Activated naive CD8-positive, alpha-beta T cell treated with anti-CD3 and anti-CD28 coated beads, Interleukin-2, amount 50 U/mL, for 24 hours (primary cell): ENCODE measurements at places on chromosomes 4 and X.

- peak; percentile 59 for DNase-seq
Observed at GRCh38 chrX:71492231-71493065, 40.5 kb upstream of the OGT start.

DNA sequence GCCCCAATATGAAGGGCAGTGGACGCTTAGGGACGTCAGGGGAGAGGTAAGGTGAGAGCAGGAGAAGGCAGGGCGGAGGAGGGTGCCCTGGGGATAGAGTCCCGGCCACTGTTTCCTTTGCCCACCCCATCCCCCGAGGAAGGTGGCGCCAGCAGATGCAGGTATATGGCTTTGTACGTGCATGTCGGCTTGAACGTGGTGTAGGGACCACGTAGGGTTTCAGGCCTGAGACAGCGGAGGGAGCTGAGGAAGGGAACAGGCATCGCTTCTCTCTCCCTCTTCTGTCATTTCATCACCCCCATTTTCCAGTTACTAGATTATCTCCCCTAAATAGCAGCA lies 97.9 kb downstream of the PHKA2 start:
- no peak for DNase-seq

GRCh38 chrX:130631011-130631410 lies 229.2 kb downstream of the RBMX2 start:
- DNase-seq = no peak

GRCh38 chr4:42673082-42673425 lies 16.1 kb upstream of the ATP8A1 start:
- peak; percentile 29 for DNase-seq

DNA sequence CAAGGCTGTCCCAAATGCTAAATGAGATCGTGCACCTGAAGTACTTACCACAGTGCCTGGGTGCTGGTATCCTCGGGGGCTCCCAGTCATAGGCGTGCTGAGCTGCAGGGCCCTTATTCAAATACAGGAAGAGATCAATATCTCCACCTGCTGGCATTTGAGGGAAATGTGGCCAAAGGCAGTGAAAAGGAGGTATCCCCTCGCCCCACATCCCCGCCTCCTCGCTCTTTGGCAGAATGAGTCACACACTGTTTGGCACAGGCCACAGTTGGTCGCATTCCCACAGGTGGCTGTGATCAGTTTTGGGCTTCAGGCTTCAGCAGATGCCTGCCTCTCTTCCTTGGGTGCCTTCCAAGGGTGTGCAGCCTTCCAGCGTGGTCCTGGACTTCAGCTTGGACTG lies 28.4 kb downstream of the ZNF185 start:
- DNase-seq = peak; percentile 56

DNA sequence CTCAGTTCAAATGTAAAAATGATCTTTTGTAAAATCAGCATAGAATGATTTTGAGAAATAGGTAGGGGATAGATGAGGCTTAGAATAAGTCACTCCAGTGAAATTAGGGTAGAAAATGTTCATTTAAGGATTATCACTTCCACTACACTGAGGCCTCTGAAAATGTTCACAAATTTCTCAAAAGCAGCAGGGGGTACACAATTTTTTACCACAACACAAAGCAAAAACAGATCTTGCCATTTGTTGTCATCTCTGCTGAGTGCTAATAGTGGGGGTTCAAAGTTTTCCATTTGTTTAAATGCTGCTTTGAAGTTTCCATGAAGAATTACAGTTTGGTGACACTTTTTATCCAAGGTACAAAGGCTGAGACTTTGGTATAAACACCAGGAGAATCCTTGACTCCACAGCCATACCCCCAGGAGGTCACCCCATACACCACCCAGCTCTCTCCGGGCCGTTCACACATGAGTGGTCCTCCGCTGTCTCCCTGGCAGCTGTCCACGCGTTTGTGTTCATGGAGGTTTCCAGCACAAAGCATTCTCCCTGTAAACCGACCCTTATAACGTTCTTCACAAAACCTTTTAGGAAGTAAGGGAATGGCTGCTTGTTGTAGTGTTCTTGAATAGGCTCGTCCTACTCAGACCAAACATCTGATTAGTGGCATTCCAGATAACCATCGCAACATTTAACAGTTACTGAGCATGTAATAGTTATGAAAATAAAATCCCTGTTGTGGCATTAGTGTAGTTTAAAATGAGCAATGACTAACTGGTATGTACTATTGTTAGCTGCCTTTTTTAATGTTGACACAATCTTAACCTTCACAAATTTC lies 71.0 kb downstream of the PRSS12 start:
- peak; percentile 21 for DNase-seq

GRCh38 chr4:82652062-82652461 lies 90.3 kb upstream of the TMEM150C start:
- no peak for DNase-seq

DNA sequence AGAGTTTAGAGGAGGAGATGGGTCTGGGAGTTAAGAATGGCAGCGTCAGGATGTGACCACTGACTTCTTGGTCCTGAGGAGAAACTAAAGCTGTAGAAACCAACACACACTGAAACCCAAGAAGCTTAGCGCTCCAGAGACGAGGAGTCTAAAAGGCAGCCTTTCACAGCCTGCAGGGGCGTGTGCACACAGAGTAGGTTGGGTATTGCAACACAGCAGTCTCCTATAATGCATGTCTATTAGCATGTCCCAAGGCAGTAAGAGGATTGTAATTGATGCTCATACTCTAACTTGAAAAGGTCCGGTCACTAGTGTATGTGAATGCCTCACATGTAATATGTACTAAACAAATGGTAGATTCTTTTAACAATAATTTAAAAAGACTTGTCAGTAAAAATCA lies 57.4 kb downstream of the PTTG2 start:
- DNase-seq = no peak

DNA sequence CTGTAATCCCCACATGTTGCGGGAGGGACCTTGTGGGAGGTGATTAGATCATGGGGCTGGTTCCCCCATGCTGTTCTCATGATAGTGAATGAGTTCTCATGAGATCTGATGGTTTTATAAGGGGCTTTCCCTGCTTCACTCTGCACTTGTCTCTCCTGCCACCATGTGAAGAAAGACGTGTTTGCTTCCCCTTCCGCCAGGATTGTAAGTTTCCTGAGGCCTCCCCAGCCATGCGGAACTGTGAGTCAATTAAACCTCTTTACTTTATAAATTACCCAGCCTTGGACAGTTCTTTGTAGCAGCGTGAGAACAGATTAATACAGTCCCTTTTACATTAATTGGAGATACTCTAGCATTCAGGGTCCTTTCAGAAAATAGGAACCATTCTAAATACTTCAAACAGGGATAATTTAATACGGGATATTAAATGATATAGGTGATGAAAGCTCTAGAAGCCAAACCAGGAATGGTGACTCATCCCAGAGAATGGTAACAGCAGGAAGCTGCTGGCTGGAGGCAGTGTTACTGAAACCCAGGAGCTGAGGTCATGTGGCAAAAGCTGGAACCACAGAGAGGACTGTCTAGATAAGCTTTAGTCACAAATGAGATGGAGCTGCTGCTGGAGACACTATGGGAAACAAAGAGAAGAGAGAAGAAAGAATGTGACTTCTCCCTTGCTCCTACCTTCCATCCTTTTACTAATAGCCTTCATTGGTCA lies 57.3 kb downstream of the GSTCD start:
- no peak for DNase-seq

DNA sequence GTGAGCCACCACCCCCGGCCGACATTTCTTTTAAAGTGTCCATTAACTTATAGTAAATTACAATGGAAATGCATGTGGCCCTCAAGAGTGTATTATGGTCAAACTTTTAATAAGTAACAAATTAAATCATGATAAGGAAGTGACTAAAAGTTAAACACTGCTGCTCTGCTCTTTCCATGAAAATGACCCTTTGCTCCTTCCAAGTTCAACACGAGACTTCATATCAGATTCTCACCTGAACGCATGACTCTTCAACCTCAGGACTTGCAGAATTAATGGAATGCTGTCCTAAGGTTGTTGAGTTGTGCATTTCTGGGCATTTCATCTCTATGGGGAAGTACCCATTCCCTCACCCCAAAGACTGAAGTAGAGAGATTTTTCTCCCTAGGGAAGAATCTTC lies 27.1 kb downstream of the AWAT2 start:
- no peak for DNase-seq

DNA sequence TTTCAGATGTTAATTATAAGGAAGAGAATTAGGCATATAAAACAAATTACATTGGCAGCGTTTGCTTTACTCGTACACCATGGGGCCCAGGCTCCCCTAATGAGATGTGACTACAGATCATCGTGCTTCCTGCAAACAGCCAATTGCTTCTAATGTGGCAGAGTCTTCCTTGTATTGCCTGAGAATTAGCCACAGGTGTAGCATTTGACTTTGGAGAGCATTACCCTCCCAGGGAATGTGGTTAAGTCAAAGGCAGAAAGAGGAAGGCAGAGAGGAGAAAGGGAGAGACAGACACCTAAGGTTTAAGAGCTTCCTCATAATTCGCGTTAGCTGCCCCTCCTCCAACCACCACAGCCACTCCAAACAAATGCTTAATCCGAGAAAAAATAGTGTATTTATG lies 97.0 kb downstream of the MID1IP1 start:
- DNase-seq = no peak

DNA sequence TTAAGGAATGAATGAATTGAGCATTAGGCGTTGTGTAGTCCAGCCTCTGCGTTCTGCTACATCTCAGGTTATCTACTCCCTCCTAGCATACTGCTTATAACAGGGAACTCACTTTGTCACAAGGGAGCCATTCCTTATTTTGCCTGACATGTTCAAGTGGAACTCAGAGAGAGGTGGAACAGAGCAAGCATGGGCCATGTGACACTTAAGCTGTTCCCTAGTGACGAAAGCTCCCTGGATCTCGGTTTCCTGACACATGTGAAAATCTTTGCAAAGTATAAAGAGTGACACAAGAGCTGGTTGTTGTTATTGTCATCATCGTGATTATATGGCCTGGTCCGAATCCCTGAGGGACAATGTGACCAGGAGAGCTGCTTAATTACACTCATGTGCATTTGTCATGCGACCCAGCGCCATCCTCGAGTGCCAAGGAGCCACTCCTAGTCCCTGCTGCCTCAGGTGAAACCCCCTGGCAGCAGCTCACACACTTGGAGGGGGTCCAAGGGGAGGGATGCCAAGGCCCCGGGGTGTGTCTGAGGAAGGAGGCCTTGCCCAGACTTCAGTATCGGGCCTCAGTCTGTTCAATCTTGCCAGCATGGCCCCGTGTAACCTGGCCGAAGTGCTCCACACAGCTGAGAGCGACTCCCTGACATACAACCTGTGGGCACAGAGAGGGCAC lies 98.5 kb upstream of the MAP3K15 start:
- DNase-seq = no peak

- no peak for DNase-seq
Observed at GRCh38 chrX:48278958-48279357, 23.8 kb downstream of the SSX1 start.

DNA sequence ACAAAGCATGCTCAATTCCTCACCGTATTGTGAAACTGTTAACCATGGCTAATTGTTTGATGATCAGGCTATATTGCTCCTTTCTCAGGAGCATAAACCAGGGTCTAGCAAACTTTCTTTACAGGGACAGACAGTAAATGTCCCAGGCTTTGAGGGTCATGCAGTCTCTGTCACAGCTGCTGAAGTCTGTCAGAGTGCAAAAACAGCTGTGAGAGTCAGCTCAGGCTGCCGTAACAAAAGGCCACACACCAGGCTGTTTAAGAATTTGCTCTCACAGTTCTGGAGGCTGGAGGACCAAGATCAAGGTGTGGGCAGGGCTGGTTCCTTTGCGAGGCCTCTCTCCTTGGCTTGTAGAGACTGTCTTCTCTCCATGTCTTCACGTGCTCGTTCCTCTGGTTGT lies 75.6 kb downstream of the GPR143 start:
- DNase-seq = no peak

GRCh38 chrX:4547213-4547836 lies 833.9 kb upstream of the PRKX start:
- DNase-seq = peak; percentile 10

GRCh38 chrX:54357414-54358377 lies at the start of gene WNK3:
TSS of gene WNK3 (minus strand) at chrX:54358046.
- peak; percentile 36 for DNase-seq

- no peak for DNase-seq
Observed at GRCh38 chr4:112031712-112032328, 113.4 kb upstream of the FAM241A start.

GRCh38 chrX:74535408-74536151 lies 78.8 kb downstream of the RLIM start:
- DNase-seq = peak; percentile 54

- no peak for DNase-seq
Observed at GRCh38 chr4:47519239-47519883, 34.3 kb downstream of the ATP10D start.

GRCh38 chr4:8392591-8393190 lies 47.8 kb downstream of the ACOX3 start:
- DNase-seq = no peak

DNA sequence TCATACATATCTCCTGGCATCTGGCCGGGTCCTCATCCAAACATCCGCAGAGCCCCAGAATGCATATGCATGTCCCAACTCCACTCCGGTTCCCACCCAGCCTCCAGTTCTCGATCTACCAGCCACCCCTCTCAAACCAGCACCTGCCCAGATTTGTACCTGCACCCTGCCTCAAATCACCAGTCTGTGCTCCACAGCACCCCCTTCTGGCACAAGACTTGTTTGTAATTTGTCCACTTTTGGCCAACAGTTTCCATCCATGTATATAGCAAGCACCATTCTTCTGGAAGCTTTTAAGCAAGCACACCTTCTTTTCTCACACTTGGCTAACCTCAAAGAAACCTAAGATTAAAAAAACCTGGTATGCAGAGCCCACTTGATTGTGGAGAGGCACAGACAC lies 644.1 kb downstream of the MID1IP1 start:
- peak; percentile 51 for DNase-seq

DNA sequence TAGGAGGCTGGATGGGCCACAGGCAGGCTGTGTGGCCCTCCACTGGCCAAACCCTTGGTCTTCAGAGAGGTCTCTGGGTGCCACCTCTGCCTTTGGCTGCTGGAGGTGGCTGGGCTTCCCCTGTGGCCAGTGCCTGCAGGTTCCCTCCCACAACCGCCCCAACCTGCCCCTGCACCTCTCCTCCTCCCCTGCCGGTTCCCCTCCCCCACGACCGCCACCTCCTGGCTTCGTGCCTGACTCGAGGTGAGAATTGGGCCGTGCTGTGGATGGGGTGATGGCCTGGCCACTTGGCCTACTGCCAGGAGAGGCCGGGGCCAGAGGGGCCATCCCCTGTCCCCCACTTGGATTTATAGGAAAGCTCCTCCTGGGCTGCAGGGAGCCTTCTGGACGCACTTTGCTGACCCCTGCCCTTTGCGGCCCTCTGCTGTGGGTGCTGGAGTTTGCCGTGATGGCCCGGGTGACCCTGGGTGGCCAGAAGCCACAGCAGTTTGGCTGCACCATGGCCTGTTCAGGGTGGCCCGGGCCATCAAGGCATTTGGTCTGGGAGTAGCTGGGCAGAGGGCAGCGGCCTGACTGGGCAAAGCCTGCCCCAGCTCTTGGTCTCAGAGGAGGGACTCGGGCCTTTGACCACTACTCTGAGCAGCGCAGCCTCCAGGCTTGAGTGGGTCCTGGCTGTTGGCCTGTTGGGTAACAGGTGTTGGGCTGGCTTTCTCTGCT lies 3.8 kb downstream of the NAT8L start:
- no peak for DNase-seq

- no peak for DNase-seq
Observed at GRCh38 chrX:7143076-7143475, 4.4 kb upstream of the STS start.
